ENCODE measurements at places on chromosomes 7 and 10. TPM values are rescaled to one million over a fixed set of nuclear protein-coding genes. Genes with fewer than 3 reads are reported as not detected.

Gene CFAP70
- 0.60 TPM for polyA plus RNA-seq

Gene ABCB1
- polyA plus RNA-seq = 0.23 TPM

Gene ZNRF2
- 7.0 TPM for polyA plus RNA-seq

Gene TCAF2
- 1.2 TPM for polyA plus RNA-seq

Gene KLF6
- 213 TPM for polyA plus RNA-seq

Gene HIPK2
- 4.5 TPM for polyA plus RNA-seq

Gene FANK1
- polyA plus RNA-seq = 7.3 TPM

Gene MYL10
- polyA plus RNA-seq = not detected

Gene GPR15LG
- 10.4 TPM for polyA plus RNA-seq

Gene CPA5
- 0.24 TPM for polyA plus RNA-seq

Gene CCDC136
- 1.6 TPM for polyA plus RNA-seq

Gene TMEM196
- not detected for polyA plus RNA-seq

Gene TRIL
- polyA plus RNA-seq = not detected

Gene ACBD7
- polyA plus RNA-seq = not detected

Gene SFTPD
- not detected for polyA plus RNA-seq

All from keratinocyte (primary cell).